Daoy (cell line): ENCODE measurements at places on chromosomes 2 and 18. TPM values are rescaled to one million over a fixed set of nuclear protein-coding genes. Genes with fewer than 3 reads are reported as not detected.

Gene ARHGAP15
- 0.51 and 1.4 TPM in 2 replicates for total RNA-seq

- DNase-seq: no peak
Observed at GRCh38 chr2:97660044-97660774, 3.6 kb downstream of the ACTR1B start.

GRCh38 chr18:61209801-61210200, 123.4 kb upstream of the CDH20 start:
- DNase-seq: no peak

Gene ICOS
- total RNA-seq: not detected in 2 replicates

- DNase-seq: no peak
Observed at GRCh38 chr2:98734162-98734561, 3.2 kb upstream of the MGAT4A start.

Gene ABCG8
- not detected in 2 replicates for total RNA-seq

DNA sequence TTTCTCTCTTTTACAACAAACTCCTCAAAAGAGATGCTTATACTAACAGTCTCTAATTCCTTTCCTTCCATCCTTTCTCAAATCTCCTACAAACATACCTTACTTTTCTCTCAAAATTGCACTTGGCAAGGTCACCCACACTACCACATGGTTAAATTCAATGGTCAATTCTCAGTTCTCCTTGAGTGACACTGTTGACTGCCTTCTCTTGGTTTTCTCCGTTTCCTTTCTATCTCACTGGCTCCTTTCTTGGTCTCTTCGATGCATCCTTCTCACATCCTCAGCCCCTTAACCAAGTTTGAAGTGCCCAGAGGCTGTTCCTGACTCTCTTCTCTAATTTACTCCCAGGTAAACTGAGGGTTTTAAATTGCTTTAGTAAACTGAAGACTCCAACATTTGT, 12.5 kb downstream of the C1D start:
- no peak for DNase-seq

- DNase-seq: no peak
Observed at GRCh38 chr2:31349160-31349559, 65.4 kb downstream of the XDH start.

DNA sequence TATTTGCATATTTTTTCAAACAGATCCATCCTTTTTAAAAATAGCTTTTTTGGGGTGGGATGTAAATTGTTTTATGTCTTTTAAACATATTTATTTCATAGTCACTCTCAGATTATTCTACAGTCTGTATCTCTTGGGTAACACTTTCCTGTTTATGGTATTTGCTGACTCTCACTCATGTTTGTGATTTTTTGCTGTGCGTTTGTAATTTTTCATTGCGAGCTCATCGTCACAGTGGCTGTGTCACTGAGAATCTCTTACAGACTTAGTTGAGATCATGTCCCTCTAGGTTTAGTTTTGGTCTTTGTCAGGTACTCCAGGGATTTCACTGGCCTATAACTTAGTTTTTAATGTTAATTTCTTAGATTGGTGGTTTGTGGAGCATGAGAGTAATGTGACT, 73.5 kb upstream of the HS6ST1 start:
- no peak for DNase-seq

DNA sequence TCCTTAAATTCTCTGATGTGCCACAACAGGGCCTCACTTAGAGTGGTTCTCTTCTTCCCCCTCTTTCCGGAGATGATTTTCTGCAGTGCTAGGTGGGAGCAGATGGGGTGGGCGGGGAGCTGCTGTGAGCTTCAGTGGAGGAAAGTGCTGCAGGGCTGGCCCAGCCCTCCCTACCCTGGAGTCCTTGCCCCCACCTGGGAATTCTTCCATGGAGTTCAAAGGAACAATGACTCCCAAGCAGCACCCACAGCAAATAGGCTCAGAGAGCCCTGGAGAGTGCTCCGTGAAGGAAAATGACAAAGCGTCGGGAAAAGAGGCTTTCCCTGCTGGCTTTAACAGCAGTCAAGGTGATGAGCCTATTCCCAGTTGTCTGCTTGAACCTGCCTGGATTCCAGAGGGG, 28.8 kb downstream of the LOXHD1 start:
- no peak for DNase-seq

Gene MYOM1
- total RNA-seq: not detected in 2 replicates

Gene DUSP19
- total RNA-seq: 1.9 and 2.5 TPM in 2 replicates

Gene FABP1
- not detected in 2 replicates for total RNA-seq

Gene VIT
- total RNA-seq: not detected in 2 replicates
